NCI-H345 (cell line): ENCODE measurements at places on chromosomes 13 and 19.

GRCh38 chr13:80716610-80717081 lies 375.7 kb upstream of the SPRY2 start:
- peak; percentile 60 for DNase-seq

DNA sequence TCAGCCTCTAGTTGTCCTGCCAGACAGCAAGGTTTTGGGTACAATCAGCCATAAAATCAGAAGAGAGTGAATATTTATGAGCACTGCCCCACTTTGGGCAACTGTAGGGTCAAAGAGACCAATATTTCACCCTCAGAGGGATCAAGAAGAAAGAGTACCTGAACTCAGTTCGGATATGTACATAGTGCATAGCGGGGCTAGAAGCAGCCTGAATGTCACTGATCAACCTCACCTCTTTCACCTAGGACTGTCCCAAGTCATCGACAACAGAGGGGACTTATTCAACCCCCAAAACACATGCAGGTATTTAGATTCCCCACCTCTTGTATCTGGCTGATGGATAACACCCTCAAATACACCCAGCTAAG lies 446.9 kb downstream of the COG6 start:
- DNase-seq: no peak

- DNase-seq: no peak
Observed at GRCh38 chr13:50511877-50512341, 331.6 kb downstream of the DLEU7 start.

DNA sequence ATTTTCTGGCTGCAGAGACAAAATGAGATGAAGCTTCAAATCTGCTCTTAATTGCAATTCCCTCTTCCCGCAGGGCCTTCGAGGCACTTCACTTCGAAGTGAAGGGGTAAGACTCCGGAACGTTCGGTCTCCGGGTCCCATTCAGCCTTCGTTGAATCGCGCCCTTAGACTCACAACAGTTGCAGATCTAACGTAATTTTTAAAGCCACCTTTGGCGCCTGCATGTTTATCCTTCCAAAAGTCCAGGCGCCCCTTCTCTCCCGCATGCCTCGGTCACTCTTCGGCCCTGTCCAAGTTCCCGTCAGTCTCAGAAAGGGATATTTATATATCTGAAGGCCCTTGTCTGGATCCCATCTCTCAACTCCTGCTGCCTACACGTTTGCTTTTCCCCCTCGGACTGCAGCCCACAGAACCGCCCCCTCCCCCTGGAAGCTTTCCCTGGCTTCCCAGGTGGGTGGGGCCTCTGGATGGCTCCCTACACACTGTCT lies 915 bp upstream of the KCTD12 start:
- peak; percentile 61 for DNase-seq

DNA sequence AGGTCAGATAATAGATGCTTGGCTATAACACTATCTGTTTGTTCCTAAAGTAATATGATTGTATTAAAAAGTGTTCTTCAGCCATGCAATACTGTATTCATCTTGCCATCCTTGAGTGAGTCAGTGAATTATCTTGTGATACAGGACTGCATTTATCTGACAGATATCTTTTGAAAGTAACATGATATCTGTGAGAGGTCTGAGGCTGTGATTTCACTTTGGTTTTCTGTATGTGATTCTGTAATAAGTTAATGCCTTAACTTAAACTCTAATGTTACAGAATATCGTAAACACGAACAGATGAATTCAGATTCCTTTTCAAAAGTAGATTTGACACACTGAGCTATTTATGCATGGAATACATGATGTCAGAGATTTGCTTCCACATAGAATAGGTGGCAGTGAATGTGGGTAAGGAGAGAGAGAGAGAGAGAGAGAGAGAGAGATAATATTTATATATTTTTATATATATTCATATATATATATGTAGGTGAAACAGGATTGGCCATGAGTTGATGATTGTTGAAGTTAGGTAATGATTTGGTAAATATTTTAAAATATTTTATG lies 97.9 kb upstream of the RNF113B start:
- no peak for DNase-seq

DNA sequence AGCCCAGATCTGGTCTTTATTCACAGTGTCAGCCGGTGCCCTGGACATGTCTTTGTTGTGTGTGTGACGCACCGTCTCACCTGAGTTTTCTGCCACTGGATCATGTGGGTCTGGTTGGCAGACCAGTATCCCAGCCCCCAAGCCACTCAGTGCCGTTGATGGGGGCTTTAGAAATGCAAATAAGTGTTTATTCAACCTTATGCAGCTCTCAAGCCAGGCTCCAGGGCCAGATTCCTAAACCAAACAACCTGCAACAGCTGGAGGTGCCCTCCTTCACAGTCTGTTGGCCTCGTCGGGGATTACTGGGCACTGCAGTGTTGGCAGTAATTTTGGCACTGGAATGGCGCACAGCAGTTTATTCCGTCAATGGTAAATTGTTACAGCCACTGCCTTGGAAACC lies 21.6 kb downstream of the FAM124A start:
- peak; percentile 12 for DNase-seq

DNA sequence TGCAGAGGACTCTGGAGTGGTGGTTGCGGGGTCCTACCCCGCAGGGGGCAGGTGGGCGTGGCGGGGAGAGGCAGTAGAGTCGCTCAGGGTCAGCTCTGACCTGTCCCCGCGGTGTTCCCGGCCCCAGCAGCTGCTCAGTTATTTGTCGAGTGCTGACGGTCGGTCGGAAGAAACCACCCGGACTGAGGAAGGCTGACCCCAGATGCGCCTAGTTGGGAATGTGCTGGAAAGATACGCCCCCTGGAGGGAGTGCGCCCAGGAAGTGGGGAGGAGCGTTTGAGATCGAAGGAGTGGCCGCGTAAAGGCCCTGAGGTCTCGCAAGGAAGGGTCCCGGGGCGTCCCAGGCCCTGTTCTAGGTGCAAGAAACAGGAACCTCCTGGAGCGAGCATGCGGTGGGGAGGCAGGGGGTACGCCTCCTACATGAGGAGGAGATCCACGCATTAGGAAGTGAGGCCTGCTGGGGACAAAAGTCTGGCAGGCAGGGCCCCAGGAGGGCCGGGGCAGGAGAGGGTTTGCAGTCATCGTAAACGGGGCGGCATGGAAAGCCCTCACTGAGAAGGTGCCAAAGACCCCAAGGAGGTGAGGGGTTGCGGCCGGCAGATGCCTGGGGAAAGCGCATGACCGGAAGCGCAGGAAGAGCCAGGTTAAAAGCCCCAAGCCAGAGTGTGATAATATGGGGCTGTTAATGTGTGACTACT lies 9.2 kb downstream of the CCDC8 start:
- no peak for DNase-seq

DNA sequence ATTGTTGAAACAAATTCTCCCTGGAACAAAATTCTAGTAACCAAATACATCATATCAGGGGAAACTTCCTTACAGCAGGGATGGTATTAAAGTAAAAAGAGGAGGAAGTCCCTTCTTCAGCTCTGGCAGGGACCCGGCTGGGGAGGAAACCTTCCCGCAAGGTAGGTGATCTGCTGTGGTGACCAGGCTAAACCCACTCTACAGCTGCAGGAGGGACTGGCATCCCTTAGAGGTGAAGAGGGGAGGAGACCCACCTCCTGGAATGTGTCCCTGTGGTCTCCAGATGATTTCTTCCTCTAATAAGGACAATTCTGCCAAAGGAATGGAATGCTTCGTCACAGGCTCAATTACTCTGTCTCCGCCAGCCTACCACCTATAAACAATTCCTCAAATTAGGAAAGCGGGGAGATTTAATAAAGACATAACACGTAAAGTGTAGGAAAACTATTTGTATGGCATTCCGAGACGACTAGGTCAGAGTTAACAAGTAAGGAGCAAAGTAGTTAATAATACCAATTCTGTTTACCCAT lies 637 bp upstream of the PDS5B start:
- no peak for DNase-seq

GRCh38 chr19:41882568-41883462 lies at the start of gene ARHGEF1:
TSS of gene ARHGEF1 (plus strand) at chr19:41883184. CDS start at chr19:41888083, 4,899 bp downstream.
- no peak for DNase-seq

DNA sequence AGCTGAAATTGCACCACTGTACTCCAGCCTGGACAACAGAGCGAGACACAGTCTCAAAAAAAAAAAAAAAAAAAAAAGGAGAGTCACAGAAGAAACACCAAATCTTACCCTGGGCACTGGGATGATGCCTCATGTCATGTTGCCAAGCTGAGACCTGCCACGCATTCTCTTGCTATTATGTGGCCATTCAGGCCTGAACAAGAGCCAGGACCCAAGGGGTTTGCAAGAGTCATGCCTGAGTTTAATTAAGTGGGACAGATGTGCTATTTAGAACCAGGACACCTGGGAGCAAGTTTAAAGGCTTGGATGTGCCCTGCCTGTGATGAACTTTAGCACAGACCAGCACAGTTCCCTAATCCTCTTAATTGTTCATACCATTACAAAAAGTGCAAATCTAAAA lies 9.8 kb downstream of the PNMA8A start:
- no peak for DNase-seq

- DNase-seq: no peak
Observed at GRCh38 chr13:102903659-102904407, 58.0 kb downstream of the ERCC5 start.
